ENCODE measurements at places on chromosomes 3 and 15. TPM values are rescaled to one million over a fixed set of nuclear protein-coding genes. Genes with fewer than 3 reads are reported as not detected.

Gene OR5K2
- total RNA-seq: not detected

Gene LMCD1
- 81.2 TPM for total RNA-seq

Gene SLC22A14
- 1.2 TPM for total RNA-seq

Gene ATP1B3
- 73.3 TPM for total RNA-seq

Gene CRYGS
- total RNA-seq: 3.1 TPM

Gene LRCH3
- 74.1 TPM for total RNA-seq

Gene EAF1
- 16.5 TPM for total RNA-seq

Gene DAZL
- total RNA-seq: not detected

Gene CHAC1
- total RNA-seq: not detected

Gene ZNF621
- 18.8 TPM for total RNA-seq

Gene IP6K2
- 182 TPM for total RNA-seq

Gene EXD1
- not detected for total RNA-seq

Gene CKMT1B
- not detected for total RNA-seq

Gene RETNLB
- total RNA-seq: not detected

Gene HTR3E
- not detected for total RNA-seq

Gene ZNF501
- total RNA-seq: 4.2 TPM

Gene CAND2
- 17.3 TPM for total RNA-seq

Gene ZPLD1
- total RNA-seq: not detected

Gene BMF
- total RNA-seq: 4.7 TPM

Gene SLC6A20
- total RNA-seq: 13.4 TPM

Gene DPPA2
- total RNA-seq: not detected

All from tibial nerve (tissue), 4 donors.